ENCODE measurements at places on chromosomes 11 and 22.

- no peak for DNase-seq
Observed at GRCh38 chr11:63552921-63553320, 10.3 kb downstream of the PLAAT2 start.

DNA sequence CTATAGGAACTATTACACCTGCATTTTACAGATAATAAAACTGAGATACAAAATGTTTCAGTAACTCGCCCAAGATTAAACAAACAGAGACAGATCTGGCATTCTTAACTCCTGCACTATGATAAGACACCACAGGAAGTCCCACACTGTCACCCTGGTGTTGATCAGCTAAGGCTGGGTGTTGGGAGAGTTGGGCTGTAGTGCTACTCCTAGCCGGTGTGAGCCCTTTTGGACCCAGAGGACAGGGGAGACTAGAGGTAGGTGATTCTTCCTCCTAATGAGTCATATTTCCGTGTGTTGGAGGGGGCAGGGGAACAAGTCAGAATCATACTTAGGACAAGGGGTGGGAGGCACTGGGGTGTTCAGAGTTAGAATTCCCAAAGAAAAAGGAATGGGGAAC, 353.2 kb upstream of the TENM4 start:
- no peak for DNase-seq

DNA sequence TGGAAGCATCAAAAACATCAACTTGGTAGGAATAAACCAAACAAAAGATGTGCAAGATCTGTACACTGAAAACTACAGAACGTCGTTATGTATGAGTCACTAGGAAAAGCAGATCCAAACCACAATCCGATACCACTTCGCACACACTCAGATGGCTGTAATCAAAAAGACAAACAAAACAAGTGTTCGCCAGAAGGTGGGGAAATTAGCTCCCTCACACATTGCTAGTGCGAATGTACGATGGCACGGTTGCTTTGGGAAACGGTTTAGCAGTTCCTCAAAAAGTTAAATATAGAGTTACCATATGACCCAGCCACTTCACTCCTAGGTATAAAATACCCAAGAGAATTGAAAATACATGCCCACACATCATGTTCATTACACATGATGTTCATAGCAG, 14.8 kb upstream of the CARD10 start:
- DNase-seq: peak; percentile 44

- DNase-seq: peak; percentile 27
Observed at GRCh38 chr11:45252134-45252856, 33.8 kb downstream of the SYT13 start.

- DNase-seq: peak; percentile 67
Observed at GRCh38 chr11:4072668-4073285, 21.8 kb upstream of the RRM1 start.

DNA sequence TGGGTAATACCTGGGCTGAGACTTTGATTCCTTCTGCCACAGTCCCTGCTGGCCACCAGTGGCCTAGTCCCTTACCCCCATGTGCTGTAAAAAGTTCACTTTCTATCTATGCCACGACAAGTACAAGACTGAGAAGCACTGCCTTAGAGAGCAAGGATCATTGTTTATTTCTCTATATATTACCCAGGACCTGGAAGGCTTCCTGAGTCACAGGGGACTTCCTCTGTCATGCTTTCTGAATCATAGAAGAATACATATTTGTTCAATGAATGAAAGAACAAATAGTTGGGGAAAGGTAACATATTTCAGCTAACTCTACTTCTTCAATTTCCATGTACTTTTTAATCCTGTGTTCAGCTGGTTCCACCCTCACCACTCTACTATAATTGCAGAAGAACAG, 5.5 kb upstream of the SYT9 start:
- DNase-seq: no peak

- DNase-seq: no peak
Observed at GRCh38 chr11:97615546-97615945, 1225.7 kb downstream of the JRKL start.

GRCh38 chr11:77038029-77038824, 4.0 kb downstream of the B3GNT6 start:
- no peak for DNase-seq

DNA sequence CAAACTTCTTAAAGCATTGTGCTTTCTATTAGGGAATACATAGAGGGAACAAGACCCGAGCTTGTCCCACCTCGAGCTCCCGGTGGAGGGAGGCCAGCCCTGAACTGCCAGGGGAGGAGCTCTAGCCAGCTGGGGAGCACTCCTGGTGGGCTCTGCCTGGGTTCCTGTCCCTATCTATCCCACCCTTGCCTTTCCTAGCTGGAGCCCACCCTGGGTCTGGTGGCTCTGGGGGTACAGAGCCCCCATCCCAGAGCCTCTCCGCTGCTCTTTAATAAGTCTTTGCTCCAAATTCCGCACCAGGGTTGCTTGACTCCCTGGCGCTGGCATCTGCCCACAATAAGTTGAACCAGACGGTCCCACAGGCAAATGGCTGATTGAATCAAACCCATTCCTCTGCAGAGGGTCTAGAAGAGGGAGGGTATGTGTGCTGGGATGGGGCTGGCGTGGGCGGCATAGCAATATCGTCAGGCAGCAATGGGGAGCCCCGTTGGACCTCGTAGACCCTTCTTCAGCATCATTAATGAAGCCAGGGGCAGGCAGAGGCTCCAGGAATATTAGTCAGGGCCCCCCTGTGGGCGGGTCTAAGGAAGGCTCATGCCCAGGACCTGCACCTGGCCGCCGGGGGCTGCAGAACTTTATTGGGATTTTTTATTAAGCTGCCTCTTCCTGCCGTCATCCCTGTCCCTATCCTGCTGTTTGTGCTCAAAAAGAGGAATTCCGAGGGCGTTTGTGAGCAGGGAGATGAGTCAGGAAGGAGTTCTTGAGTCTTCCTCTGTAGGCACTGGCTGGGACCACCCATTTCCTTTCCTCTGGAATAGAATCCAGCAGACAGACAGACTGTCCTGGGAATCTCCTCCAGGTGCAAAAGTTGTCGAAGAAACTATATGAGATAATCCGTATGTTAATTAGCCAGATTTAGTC, 38.5 kb upstream of the RIC3 start:
- DNase-seq: no peak

- no peak for DNase-seq
Observed at GRCh38 chr11:42299780-42300179, 840.3 kb upstream of the LRRC4C start.

- DNase-seq: no peak
Observed at GRCh38 chr11:826836-827145, 928 bp upstream of the CRACR2B start.

GRCh38 chr11:7154881-7155361, 66.1 kb downstream of the RBMXL2 start:
- no peak for DNase-seq

DNA sequence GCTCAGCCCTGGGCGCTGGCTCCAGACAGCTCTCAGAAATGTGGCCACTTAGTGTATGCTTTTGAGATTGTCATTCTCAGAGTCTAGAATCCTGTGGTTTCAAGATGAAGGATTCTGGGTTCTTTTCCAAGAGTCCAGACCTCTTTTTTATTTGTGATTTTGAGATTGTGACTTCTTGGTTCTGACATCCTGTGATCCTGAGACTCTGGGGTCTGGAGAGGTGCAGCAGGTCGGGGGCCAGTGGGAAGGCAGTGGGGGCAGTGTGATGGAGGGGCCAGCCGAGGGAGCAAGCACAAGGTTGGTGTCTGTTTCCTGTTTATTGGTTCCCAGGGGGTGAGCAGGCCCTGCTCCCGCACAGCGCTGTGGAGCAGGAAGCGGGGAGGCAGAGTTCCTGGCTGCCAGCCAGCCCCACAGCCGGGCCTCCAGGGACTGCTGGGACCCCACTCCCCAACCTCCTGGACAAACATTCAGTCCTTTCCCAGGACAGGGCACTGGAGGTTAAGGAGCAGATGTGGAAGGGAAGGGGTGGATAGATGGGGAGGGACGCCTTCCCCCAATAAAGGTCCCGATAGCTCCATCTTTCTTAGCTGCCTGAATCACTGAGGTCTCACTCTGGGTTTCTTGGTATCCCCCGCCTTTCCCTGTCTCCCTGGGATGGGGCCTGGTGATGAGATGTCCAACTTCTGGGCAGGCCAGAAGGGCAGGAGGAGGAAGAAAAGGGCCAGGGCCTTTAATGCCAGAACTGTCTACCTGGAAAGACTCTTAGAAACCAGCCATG, 13.7 kb downstream of the ARHGEF17 start:
- DNase-seq: no peak

GRCh38 chr22:45413368-45414211, at the start of the genes RIBC2 and SMC1B:
Gene RIBC2, plus strand, starts transcription at chr22:45413693. Its CDS starts 194 bp downstream, at chr22:45413887.
Gene SMC1B, minus strand, starts transcription at chr22:45413599. Its CDS starts 32 bp downstream, at chr22:45413567.
- DNase-seq: peak; percentile 95

DNA sequence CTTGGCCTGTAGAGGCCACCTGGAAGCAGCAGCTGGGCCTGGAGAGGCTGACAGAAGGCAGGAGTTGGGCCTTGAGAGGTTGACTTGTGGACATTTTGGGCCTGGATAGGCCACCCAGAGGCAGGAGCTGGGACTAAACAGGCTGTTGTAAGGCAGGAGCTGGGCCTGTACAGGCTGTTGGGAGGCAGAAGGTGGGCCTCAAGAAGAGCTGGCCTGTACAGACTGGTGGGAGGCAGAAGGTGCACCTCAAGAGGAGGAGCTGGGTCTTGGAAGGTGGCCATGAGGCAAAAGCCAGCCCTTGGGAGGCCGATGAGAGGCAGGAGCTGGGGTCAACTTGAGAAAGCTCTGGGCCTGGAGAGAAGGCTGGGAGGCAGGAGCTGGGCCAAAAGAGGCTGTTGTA, 45.3 kb downstream of the OR4C45 start:
- DNase-seq: no peak

DNA sequence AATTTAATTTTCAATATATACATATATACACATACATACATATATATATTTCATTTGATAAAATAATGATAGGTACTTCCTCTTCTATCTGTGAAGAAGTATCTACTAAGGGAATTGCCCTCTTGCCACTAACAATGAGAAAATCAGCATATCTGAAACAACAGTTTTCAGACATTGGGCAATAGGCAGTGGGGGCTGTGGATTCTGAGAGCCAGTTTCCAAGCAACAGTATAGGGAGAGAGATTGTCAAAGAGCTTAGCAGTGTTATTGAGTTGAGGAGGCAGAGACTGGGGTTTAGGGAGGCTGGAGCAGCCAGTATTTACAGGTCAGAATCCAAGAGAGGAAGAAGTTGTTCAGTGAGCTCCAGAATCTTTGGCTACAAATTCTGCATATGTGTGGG, 119.3 kb downstream of the ARFGAP2 start:
- no peak for DNase-seq

DNA sequence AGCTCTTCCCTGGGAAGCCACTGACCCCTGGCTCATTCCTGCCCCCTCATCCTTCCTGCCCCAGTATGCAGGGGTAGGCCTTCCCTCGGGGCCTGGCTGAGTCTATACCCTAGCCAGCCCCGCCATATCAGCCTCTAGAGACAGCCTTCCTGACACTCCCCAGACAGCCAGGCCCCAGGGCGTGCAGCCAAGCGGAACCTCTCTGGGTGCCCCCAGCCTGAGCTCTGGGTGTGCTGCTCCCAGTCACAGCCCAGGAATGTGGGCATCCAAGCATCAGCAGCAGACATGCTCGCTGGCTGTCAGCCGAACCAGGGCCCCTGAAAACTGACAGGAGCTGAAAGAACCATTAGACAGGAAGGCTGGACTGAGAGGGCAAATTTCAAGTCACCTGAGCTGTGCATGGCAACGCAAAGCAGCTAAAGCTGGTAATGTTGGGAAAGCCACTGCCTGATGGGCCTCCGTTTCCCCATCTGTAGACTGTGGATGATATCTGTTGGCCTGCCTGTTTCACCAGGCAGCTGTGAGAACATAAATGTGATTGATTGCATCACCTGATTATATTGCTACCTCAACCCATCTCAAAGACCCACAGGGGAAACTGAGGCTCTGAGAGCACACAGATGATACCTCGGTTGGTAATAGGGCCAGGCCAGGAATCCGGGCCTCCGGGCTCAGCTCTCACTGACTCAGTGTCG, 93.2 kb downstream of the LRRC32 start:
- DNase-seq: no peak

DNA sequence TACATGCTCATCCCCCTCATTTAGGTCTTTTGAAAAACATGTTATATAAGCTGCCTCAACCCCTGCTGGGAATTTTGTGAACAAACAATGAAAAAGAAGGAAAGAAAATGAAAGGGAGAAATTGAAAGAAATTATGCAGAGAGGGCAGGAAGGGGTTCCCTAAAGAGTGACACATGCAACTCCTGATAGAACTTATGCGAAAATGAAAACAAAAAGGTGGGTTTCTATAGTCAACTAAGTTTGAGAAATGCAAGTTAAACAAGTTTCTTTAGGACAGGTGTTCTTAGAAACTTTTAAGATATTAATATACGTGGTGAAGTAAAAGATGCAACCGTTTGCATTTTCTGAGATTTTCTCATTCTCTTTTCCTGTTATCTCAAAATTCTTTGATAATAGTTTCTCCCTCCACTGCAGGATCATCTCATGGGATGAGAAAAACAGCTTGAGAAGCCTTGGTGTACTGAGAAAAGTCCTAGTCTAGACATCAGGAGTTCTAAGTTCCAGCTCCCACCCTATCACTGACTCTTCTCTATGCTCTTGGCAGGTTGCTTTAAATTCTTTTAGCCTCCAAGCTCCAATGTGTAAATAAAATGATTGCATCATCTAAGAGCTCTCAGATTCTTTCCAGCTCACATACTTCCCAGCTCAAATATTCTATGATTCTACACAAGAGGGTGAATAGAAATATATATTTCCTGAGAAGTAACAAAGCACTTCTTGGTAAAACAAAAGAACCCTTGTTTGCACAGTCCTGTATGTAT, 109.2 kb downstream of the FAM76B start:
- no peak for DNase-seq

- DNase-seq: no peak
Observed at GRCh38 chr22:35708453-35708852, 9.2 kb upstream of the APOL5 start.

DNA sequence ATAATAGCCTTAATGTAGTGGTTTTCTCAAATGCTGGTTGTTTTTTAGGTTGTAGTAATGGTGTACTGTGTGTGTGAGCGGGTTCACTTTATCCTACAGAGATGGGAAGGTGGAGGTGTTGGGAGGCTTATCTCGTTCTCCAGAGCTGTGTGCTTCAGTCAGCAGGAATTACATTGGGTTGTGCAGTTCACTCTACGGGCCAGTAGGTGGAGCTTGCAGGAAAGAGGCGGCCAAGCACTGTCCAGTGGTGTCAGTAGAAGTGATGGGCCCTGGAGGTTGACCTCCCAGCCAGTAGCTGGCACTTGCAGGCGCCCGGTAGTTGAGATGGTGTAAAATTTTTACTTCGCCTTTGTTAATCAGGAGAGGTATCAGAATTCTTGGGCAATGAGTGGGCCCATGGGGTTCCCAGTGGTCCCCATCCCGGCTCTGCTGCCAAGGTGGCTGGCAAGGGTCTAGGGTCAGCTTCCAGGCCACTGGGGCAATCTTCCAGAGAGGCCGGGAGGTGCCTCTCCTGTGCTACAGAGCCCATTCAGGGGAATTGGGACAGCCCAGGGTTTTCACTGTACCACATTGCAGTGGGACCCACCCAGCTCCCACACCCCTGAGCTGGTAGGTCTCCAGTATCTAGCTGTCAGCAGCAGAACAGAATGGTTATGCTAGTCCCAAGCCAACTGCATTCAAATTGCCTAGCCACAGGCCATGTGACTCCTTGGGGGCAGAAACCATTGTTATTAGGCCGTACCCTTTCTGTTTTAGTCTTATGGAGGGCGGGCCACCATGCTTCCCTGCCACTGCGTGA, 43.9 kb downstream of the BIRC2 start:
- peak; percentile 72 for DNase-seq

Data from activated naive CD4-positive, alpha-beta T cell treated with anti-CD3 and anti-CD28 coated beads for 36 hours (primary cell).